ENCODE measurements at places on chromosomes 1 and 21.
A peak's percentile ranks its signal among the peaks of the same experiment; 100 is the strongest.

GRCh38 chr1:237152506-237153335, 110.7 kb downstream of the RYR2 start:
- DNase-seq: no peak
- H3K4me1 ChIP-seq: no peaks in the 10 kb centered on the region
- no peak overlapping the region for H3K27ac ChIP-seq
- peaks cover 3% of the 10 kb centered on the region for H3K27me3 ChIP-seq
- no peaks in the 10 kb centered on the region for H3K36me3 ChIP-seq

- H3K4me3 ChIP-seq: no peak overlapping the region
- DNase-seq: no peak
These were observed 352.3 kb upstream of the B3GALT2 start for GRCh38 chr1:193538680-193539079.

- H3K4me3 ChIP-seq: no peak overlapping the region
- peaks cover 6% of the 10 kb centered on the region for H3K36me3 ChIP-seq
- peaks cover 3% of the 10 kb centered on the region for H3K4me1 ChIP-seq
- peaks cover 57% of the 10 kb centered on the region for H3K27me3 ChIP-seq
These were observed 879 bp upstream of the WLS start for GRCh38 chr1:68233202-68233601.

GRCh38 chr21:32653326-32653901, 41.2 kb upstream of the CFAP298 start:
- peaks cover 70% of the 10 kb centered on the region for H3K36me3 ChIP-seq
- H3K4me3 ChIP-seq: no peak overlapping the region
- H3K27me3 ChIP-seq: no peaks in the 10 kb centered on the region
- DNase-seq: peak; percentile 5
